T-helper 1 cell (primary cell): ENCODE measurements at places on chromosomes 11 and 22.

DNA sequence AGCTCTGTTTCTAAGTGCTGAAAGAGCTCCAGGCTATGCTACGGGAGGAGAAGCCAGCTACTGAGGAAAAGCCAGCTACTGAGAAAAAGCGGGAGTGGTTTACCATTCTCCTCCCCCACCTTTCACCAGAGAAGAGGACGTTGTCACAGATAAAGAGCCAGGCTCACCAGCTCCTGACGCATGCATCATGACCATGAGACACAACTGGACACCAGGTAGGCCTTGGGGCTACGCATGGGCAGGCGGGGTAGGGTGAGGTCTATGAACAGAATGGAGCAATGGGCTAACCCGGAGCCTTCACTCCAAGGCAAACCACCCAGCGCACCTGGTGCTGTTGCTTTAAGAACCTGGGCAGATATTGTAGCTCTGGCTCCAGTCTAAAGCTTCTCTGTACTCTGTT is 1.1 kb downstream of the IL18BP start:
- no peak for DNase-seq

DNA sequence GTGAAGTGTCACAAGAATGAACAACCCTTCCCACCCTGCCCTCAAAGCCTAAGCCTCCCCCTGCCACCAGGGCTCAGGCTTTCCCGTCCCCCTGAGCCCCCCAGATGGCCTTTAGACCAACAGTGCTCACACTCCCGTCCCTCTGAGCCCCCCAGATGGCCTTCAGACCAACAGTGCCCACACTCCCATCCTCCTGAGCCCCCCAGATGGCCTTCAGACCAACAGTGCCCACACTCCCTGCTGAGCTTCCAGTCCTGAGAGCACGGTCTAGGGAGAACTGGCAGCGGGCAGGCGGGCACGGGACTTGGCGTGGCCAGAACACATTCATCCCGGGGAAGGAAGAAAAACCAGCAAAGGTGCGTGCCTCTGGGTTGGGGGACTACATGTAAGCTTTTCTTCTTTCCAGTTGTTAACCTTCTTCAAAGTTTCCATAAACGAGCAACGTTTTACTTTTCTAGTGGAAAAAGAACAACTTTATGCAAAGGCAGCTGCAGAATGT is 2.5 kb downstream of the MRGPRG start:
- DNase-seq: no peak

DNA sequence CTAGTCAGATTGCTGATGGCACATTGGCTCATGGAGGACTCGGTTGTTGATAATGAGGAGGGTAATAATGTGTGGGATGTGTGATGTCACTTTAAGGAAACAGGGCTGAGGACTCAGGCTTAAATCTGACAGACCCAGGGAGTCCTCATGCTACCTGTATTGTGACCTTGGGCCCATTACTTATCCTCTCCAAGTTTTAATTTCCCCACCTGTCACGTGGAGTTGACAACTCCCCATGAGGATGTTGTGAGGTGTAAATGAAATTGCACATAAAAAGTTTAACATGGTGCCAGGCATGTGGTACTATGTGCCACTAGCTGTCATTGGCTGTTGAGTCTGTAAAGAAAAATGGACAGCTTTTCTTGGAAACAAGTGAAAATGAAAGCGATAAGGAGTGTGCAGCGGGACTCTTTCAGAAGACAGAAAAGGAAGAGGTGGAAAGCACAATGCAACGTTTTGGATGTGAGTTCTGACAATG is 15.3 kb downstream of the IL10RA start:
- no peak for DNase-seq

DNA sequence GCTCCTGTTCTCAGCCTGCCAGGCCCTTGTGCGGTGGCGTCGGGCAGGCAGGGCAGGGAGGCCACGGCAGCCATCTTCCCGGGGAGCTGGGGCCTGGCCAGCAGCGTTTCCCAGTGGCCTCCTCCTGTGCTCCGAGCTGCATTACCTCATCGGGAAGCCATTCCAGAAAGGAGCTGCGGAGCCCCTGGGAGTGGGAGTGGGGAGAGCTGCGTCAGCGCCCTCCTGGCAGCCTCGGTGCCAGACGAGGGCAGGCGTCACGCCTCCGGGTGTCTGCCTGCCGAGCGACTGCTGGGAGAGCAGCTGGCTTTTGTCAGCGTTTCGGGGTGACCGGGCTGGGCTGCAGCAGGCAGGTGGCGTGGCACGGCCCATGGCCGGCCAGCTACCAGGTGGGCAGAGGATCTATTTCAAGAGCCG is 30.9 kb upstream of the WNT7B start:
- DNase-seq: no peak

DNA sequence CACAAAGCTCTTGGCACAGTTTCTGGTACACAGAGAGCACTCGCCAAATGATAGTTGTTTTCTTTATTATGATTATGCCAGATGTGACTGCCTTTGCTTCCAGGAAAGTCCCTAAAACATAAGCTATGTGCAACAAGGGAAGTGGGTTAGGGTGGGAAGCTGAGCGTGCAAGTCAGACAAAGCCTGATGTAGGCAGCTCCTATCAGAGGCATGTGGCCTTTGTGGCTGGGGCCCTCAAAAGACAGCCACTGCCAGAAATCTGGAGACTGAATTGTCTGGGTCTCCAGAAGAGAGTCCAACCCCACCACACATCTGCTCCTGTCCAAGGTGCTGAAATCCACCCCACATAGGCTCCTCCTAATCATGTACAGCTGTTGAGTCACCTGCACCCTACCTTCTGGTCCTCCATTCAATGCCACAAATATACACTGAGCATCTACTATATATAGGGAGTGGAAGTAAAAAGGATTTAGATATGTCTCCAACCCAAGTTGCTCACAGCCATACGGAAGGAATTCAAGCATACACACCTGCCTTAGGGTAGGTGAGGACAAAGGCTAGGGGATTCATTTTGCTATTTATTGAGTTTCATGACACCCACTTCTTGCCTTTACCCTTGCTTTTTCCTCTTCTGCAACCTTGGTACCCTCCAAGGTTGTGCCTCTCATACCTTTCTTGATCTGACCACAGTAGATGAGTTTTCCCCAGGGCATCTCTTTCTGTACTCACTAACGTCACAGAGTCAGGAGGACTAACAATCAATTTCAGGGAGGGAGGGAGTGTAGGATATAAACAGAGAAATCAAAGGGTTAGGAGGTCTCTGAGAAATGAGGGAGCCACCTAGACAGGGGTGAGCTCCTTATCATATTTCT is 12.4 kb downstream of the SEC14L3 start:
- DNase-seq: no peak

DNA sequence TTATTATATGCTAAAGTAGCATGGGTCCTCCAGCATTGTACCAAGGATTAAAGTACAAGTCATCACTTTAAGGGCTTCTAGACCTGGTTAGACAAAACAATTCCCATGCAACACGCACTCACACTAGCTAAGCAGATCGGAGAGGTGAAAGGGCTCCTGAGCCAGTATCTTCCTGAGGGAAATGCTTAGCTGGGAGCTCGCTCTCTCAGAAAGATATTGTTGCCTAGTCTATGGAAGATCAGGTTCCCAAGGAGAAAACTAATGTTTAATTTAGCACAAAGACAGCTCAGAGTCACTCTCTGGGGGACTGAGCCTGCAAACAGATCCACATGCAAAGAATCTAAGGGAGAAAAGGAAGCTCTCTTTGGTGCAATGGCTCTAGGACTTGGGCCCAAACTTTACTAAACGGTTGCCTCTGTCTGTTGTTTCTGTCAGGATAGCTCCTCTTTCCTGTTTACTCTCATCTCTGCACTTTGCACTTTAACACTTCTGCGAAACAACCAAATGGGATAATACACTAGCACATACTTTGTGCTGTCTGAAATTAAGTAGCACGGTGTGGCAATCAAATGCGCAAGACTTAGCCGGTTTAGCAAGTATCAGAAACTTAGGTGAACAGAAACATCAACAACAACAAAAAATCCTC is 10.7 kb downstream of the MAML2 start:
- no peak for DNase-seq
